ENCODE measurements at places on chromosomes 1 and 21. TPM values are rescaled to one million over a fixed set of nuclear protein-coding genes. Genes with fewer than 3 reads are reported as not detected.

YIPF1 gene
- total RNA-seq, result 12.5 TPM

IL20 gene
- total RNA-seq, result not detected

TCHH gene
- 0.25 TPM for total RNA-seq

OR6N1 gene
- total RNA-seq, result not detected

C1QC gene
- 5.2 TPM for total RNA-seq

IL10 gene
- not detected for total RNA-seq

All from temporal lobe (tissue), 4 donors.